ENCODE measurements at places on chromosomes 11 and 22.

DNA sequence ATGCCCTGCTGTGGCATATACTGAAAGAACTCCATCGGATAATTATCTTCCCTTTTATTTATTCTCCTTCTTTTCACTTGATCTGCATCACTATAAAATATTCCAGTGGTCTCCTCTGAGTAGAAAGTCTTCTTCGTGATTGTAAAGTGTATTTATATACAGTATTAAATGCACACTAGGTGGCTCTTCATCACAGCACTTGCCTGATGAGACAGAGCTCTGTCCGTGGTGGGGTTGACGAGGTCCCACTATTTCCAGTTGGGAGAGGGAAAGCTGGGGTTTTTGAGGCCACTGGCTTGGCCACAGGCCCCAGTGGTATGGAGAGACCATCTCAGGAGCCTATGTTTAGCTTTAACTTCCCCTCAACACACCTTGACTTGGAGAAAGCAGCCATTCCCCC is 31.6 kb upstream of the ZBTB16 start:
- DNase-seq, result no peak

- no peak for DNase-seq
Measured at GRCh38 chr11:126079621-126080124, 17.0 kb upstream of the CDON start.

DNA sequence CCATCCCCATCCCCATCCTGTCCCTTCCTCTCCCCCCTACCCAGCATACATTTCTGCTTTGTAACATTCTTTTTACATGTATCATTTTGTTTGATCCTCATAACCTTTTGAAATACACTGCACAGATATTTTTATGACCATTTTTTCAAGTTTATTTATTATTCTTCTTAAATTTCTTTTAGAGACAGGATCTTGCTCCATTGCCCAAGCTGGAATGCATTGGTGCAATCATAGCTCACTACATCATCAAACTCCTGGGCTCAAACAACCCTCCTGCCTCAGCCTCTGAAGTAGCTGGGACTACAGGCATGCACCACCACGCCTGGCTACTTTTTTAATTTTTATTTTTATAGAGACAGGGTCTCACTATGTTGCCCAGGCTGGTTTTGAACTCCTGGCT is 99.4 kb upstream of the AKIP1 start:
- no peak for DNase-seq

GRCh38 chr11:86476109-86476861 is 101.6 kb downstream of the CCDC81 start:
- DNase-seq, result no peak

DNA sequence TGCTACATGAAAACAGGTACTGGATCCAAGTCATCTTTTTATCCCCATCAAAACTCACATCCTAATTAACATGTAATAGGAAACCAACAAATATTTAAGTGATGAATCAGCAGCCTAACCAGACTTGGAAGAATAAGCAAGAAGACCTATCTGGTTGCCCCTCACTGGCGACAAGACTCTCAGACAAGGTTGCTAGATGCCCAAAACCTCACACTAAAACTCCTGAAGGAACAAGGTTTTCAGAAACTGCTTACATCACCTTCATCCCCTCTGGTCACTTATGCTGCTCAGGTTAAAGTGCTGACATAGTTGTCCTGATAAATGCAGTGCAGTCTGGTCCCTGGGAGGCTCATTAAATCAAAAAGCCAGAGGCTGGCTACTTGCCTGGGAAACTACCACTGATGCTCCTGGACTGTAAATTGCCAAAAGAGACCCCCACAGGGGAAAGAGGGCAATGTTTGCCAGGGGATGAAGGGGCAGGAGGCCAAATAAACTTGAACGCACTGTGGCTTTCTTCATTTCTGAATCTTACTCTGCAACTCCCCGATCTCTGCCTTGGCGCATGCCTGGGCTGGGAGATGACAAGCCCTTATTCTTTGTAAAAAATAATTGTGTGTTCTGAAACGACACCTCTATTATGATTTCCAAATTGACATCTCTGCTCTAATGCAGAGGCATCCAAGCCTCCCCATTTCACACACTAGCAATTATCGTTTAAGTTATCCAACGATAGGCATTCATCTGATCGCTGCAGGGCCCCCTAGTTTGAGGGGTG is 72.7 kb downstream of the AMBRA1 start:
- DNase-seq, result no peak

DNA sequence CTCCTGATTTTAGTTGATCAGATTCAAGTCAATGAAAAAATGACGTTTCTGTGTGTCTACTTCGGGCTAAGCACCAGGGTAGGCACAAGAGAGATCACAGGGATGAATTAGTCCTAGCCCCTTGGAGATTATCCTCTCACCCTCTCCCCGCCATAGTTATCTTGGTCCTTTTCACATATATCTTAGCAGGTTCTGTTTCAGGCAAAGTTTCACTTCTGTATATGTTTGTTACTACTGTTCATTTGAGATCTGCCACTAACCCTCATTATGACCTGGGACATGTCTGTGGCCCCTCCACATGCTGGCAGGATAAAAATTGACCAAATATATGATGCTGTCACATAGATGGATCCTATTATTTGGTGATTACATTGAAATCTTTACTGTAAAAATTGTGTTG is 186.1 kb downstream of the AASDHPPT start:
- DNase-seq, result no peak

DNA sequence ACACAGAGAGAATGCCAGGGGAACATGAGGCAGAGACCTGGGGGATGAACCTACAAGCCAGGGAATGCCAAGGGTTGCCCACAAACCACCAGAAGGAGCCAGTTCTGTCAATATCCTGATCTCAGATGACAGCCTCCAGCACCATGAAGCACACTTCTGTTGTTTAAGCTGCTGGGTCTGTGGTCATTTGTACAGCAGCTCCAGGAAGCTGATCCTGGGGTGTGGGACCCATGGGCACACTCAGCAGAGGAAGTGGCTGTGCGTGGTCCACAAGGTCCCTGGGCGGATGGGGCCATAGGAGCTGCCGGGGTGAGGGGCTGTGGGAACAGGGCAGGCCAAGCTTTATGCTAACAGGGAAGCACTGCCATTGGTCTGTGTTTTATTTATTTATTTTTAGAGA is 12.1 kb downstream of the PPM1F start:
- no peak for DNase-seq

DNA sequence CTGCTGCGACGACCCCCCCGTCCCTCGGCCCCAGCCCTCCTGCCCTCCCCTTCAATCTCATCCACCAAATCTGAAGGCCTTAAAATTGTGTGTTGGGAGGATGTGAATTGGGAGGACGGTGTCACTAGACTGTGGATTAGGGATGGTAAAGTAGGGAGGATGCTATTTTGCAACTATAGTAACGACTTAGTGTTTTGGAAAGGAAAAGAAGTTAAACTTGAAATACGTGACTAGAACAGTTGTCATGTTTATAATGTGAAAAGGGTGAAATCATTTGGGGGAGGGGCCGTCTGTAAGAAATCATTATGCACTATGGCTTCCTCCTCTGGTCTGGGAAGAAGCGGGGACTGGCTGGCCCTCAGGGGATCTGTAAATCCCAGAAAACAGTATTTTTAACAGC is 43.4 kb upstream of the NNMT start:
- DNase-seq, result no peak

GRCh38 chr22:41469218-41469851 is 418 bp downstream of the ACO2 start:
- DNase-seq, result no peak

DNA sequence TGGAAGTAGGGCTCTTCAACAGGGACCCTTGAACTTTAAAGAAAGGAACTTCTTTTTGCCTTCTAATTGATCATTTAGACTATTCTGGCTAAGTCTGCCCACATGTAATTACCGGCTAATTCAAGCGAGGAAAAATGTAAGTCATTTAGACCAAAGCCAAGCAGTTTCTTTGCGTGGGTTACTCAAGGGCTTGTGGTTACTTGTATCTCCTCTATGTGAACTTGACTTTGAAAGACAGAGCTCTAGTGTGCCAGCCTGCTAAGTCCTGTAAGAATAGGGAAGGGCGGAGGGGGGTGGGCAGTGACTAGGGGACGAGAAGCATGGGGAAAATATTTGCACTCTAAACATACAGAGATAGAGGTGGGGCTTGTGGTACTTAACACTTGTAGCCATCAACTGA is 145.2 kb upstream of the TEAD1 start:
- DNase-seq, result no peak

DNA sequence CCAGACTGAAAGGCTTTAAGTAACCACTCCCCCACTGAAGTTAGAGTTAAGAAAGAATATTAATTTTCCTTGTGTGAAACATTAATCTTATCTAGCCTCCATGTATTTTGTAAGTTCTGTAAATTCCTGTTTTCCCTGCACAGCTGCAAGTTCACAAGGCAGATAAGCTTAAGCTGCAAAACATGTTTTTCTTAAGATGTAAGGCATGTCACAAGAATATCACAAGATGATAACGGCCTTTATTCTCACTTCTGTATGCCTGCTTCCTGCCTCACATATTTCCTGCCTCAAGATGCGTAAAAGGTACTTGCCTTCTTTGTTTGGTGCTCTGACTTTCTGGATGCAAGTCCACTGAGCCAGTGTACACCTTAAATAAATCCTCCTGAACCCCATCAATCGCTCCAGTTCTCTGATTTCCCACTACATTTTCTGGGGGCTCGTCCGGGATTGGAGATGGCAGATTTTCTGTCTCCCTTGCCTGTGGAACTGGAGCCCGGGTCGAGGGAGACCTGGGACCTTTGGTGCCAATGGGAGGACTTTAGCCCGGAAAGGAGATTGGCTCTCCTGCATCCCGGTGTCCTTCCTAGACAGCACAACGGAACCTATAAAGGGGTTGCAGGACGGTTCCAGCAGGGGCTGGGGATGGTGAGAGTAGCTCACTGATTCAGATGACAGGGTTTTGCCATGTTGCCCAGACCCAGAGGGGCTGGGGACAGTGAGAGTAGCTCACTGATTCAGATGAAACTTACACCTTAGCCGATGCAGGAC is 30.2 kb downstream of the PPARA start:
- no peak for DNase-seq

DNA sequence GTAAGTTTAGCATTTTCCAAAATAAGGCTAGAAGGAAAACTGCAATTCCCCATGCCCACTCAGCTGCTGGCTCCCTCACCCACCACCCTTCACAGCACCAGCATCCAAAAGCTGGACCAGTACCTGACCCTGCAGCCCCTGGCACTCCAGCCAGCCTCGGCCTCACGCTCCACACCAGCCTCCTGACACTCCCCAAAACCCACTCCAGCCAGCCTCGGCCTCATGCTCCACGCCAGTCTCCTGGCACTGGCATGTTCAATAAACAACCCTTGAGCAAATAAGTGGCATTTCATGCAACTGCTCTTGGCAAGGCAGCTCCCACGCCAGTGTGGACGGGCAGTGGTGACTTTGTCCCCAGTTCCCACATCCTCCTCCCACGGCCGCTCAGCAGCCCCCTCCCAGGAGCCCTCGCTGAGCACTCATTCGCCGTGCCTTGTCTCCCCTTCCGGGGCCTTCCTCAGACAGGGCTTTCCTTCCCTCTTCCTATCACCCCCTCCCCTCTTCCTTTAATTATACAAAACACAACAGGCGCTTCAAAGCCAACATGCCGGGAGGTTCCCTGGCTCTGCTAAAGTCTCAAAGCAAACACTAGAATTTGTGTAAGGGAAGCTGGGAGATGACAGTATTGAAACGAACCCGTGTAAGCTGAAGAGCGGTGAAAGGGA is 6.8 kb downstream of the TOLLIP start:
- DNase-seq, result no peak

- DNase-seq, result no peak
Measured at GRCh38 chr11:102927624-102927990, 27.9 kb downstream of the MMP13 start.

GRCh38 chr11:125156346-125157117 is 8.0 kb upstream of the PKNOX2 start:
- DNase-seq, result no peak

DNA sequence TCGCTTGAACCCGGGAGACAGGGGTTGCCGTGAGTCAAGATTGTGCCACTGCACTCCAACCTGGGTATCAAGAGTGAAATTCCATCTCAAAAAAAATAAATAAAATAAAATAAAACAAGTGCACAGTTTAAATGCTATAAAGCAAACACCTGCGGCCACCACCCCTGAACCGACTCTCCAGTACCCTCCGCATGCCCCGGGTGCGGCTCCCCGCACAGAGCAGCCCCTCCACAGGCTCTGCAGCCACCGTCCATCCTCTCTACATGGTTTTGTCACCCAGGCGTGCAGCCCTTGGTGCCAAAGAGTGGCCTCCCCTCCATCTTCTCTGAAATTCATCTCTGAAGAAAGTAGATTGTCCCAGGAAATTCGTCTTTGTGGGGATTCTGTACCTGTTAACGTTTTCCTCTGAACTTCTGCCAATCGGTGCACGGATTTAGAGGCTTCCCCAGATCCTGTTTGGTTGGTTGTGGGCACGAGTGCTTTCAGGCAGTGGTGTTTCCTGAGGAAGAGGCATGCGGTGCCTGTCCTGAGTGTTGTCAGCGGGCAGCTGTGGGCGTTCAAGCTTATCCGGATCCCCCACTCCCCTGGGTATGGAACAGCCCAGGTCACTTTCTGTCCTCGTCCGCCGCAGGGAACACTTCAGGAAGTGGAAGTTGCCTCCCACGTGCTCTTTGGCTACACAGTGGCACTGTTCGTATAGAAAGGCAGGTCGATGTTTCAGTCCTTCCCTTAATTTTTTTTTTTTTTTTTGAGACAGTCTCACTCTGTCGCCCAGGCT is 4.1 kb downstream of the MIOX start:
- DNase-seq, result no peak

DNA sequence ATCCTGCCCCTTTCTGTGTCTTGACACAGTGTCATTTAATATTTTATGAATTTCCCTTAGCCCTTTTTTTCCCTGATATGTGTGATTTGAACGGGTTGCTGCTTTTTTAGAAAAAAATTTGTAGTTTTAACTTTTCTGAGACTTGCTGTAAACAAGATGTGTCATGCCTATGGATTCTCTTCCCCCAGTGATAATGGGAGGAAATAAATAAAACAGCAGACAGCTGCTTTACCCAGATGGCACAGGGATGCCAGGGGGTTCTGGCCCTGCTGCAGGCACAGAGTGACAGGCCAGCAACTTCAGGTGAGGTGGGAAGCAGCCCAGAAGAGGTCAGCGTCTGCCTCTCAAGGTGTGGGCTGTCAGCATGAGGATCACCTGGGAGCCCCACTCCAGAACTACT is 266.9 kb downstream of the KIRREL3 start:
- no peak for DNase-seq

DNA sequence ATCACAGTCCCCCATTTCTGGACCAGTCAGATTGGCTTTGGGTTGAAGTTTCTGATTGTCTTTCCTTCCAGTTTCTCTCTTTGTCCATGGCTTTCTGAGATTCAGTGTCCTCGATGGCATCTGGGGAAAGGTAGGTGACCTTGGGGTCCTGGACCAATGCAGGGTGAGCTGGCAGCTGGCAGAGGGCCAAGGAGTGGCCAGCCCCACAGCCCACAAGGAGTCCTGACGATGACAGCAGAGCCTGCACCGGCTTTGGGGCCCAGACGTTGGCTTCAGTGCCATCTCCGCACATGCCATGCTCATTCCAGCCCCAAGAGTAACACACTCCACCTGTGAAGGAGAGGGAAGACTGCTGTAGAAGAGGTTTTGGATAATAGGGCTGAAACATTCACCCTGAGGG is 53.5 kb downstream of the KCNC1 start:
- DNase-seq, result no peak

Measured in NCI-H1417 treated with DMSO at 0.1 percent for 48 hours (cell line).